Mammary epithelial cell (primary cell): ENCODE measurements at places on chromosomes 5 and 9. TPM values are rescaled to one million over a fixed set of nuclear protein-coding genes. Genes with fewer than 3 reads are reported as not detected.

- DNase-seq: no peak
Observed at GRCh38 chr5:92944903-92945604, 636.0 kb downstream of the NR2F1-AS1 start.

GRCh38 chr5:152622628-152623027 is 217.5 kb upstream of the NMUR2 start:
- DNase-seq: no peak

DNA sequence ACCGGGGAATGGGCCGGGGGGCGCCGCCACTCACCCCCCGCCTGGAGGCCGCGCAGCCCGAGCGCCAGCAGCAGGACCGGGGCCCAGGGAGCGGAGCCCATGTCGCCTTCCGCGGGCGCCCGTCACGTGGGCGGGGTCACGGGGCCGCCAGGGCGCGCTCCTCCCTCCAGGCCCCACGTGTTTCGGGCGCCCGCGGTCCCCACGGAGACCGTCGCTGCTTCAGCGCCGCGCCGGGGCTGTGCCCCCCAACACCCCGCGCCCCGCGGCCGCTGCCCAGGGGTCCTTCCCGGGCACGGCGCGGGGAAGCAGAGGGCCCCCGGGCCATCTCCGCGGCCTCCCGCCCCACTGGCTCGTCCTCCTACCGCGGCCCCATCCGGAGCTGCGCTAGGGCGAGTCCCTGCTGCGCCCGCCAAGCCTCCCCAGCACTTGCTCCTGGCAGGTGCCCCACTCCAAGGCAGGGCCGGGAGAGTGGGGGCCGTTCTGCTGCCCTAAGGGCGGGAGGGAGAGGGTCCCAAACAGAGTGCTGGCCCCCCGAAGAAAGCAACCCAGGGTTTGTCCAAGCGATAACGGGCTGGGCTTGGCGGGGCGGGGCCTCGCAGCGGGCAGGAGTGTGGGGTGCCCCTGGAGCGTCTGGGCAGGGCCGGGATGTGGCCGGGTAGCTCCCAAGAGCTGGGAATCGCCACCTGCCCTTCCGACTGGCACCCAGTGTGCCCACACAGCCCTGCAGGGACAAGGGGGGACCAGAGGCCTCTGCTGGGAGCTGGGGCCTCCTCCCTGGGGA is at the start of gene DPP7:
DPP7 (minus strand) TSS at position 121 of the 781 bp plus-strand sequence; CDS start at position 101, 20 bp downstream.
- peak; percentile 30 for DNase-seq

GRCh38 chr5:95843733-95844223 is 21.3 kb upstream of the GLRX start:
- no peak for DNase-seq

- DNase-seq: no peak
Observed at GRCh38 chr9:2681981-2682380, 35.3 kb upstream of the KCNV2 start.

DNA sequence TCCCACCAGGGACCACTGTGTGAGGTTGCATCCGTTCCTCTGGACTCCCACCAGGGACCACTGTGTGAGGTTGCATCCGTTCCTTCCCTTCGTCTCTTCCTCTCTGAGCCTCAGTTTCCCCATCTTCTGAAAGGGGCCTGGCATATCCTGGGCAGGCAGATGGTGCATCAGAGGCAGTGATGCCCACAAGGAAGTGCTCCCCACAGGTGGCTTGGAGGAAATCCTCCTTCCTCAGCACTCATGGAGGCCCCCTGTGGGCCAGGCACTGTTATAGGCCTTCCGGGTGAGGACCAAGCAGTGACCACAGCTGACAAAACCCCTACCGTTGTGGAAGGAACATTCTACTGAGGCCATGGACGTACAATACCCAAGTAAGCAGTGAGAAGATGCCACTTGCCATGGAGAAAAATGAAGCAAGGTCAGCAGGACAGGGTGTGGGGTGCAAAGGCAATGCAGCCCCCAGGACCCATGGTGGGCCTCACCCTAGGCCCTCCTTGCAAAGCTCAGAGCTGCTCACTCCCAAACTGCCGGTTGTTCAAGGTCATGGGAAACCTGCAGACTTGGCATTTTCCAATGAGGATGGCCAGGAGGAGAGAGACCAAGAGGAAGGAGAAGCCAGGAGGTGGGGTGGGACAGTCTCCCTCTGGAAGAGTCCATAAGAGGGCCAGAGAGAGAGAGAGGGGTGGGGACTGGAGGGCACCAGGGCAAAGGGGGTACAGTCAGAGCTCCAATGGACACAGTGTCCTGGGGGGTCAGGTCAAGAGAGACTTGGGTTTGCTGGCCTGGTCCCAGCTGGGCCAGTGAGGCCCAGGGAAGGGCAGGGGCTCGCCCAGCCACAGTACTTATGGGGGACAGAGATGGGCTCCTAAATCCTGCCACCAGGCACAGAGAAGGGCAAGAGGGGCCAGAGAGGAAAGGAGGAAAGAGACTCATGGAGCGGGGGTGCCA is 51.1 kb downstream of the C9orf50 start:
- no peak for DNase-seq

DNA sequence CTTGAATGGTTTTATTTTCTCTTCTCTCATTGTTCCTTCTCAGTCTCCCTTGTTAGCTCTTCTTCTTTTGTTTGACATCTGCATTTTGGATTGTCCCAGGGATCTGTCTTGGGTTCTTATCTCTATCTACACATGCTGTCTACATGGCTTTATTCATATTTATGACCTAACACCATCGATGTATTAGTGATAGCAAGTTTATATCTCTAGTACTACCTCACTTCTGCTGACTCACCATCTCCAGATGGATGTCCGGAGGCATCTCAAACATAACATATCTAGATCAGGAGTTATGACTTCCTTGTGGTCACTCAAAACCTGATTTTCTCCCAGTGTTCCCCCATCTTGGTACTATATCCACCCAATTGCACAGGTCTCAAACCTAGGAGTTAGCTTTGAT is 19.2 kb upstream of the SELENOP start:
- DNase-seq: no peak

- DNase-seq: peak; percentile 43
Observed at GRCh38 chr5:128674837-128675446, 136.9 kb upstream of the FBN2 start.

GRCh38 chr9:112170235-112170634 is 4.9 kb downstream of the SUSD1 start:
- DNase-seq: peak; percentile 64

DNA sequence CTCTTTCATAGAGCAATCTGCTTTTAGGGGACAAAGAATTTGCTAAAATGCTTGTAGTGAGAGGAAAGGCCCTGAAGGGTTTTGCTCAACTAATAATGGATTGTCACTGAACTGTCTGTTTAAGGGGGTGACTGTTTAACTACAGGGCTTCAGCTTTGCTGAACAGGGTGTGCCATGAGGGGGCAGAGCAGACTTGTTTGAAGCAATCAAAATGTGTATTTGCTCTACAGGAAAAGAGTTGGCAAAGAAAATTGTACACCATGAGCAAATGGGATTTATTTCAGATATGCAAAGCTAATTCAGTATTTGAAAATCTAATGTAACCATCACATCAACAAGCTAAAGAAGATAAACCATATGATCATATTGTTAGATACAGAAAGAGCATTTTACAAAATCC is 154.3 kb downstream of the GABRG2 start:
- DNase-seq: no peak

- no peak for DNase-seq
Observed at GRCh38 chr5:2266641-2267240, 384.0 kb upstream of the IRX4 start.

DNA sequence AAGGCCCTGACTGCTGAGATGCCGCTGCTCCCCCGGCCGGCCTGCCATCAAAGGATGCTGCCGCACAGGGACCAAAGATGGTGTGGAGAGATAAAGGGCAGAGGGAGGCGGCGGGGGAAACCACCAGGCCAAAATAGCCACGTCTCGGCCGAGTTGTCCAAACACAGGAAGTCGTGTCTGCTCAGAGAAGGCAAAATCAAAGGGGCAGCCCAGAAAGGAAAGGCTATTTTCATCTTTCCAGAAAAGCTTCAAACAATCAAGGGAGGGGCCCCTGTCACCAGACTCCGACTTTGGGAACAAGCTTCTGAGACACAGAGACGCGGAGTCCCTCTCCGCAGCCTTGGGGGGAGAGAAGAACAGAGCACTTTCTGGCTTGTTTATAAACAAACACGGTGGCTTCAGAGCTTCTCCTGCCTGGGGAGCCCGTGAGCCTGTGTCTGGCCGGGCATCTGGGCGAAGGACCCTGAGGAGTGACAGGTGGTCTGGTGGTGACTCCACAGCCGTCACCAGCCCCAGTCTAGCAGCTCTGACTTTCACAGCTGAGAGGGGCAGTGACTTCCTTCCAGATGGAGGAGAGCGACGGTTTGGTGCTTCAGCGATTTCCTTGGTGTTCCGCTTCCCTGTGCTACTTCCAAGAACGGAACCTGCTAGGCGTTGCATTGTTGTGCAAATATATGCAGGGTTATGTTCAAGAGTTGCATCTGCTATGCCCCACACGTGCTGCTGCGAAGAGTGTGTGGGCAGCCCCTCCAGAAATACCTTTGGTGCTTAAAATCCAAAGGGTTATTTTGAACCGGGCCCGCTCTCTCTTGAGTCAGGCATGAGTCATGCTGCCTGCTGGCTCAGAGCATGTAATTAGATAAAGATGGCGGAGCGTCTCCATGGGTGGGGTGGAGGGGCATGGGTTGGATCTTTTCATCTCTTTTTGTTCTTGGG is 24.0 kb downstream of the ADAMTSL2 start:
- peak; percentile 20 for DNase-seq

DNA sequence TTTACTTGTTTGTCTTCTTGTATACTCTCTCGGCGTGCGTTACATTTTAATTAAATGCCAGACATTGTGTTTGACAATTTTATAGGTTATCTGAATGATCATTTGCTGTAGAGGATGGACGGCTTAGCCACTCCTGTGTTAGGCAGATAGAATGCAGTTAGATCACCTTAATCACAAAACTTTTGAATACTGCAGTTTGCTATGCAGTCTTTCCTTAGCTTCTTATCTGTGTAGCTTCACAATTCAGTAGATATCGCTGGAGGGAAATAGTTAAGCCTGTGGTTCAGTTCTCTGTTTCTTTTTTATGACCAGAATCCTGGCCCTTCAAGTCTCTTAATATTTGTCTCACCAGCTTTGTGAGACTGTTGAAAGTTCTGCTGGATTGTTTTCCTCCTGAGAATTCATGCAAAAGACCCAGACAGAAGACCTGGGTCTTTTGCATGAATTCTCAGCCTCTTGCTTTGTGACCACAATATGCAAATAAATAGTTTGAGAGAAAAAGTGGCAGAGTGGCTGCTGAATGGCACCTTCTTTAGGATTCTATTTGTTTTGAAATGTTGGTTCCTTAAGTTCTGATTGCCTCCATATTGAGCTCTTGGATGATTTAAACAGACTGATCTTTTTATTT is 40.2 kb downstream of the RASA1 start:
- DNase-seq: no peak

ASS1 gene
- total RNA-seq: 58.7 and 58.8 TPM in 2 replicates

LCN15 gene
- not detected for total RNA-seq

WDR38 gene
- total RNA-seq: not detected in 2 replicates

HTR1A gene
- not detected for total RNA-seq

DOCK2 gene
- total RNA-seq: 0.78 TPM in 1 of 2 replicates, not detected in the other

CD74 gene
- total RNA-seq: 4.4 and 6.8 TPM in 2 replicates

BTF3 gene
- total RNA-seq: 365 TPM
